ENCODE measurements at places on chromosomes 3 and 15.

- DNase-seq: no peak
These were observed 26.9 kb downstream of the TRIM69 start for GRCh38 chr15:44763187-44763586.

DNA sequence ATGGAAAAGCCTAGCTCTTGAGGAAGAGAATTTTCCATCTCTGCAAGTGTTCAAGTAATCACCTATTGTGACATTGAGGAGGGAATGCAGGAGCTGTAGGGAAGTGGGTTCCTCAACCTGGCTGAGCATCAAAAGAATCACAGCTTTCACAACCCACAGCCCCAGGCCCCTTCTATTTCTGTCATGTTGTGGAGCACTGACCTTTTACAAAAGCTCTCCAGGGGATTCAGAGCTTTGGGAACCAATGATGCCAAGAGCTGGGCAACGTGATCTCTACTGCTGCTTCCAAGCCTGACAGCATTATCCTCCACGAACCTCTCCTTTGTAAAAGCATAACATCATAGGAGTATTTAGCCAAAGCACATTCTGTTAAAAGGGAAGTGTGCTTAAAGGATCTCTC lies 231.1 kb downstream of the ADAMTS9 start:
- no peak for DNase-seq

- no peak for DNase-seq
These were observed 136.2 kb downstream of the EPHB1 start for GRCh38 chr3:134931045-134931785.

DNA sequence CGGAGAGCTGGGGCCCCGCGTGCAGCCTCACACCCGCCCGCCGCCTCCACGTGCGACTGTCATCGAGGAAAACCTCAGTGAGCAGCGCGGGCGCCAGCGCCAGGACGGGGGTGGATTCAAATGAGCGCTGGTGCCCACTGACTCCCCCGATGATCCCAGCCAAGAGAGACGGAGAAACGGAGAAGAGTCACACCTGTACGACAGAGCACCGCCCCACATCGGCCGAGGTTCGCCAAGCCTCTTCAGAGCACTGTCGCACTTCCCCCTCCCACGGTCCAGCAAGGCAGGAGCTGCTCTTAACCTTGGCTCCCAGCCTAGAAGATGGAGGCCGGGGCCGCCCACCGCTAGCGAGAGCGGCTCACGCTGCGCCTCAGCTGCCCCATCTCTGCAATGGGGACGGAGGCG lies 130.9 kb upstream of the IQSEC1 start:
- no peak for DNase-seq

DNA sequence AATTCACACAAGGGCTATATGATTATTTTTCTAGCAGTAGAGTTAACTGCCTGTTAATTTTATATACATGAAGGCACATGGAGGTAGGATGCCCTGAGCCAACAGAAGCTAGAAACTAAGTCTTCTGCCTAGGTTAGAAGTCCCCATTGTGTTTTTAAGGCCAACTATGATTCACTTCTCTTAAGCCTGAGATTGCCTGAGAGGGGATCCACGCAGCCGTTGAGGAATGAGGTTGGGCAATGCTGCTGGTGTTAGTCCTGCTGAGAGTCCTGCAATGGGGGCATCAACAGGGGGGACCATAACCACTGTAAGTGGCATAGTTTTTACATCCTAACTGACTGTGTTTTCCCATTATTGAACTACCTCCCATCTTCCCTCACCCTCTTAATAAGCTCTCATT lies 60.1 kb upstream of the PFN2 start:
- DNase-seq: no peak

GRCh38 chr3:195916291-195916690 lies 7.9 kb upstream of the TNK2 start:
- DNase-seq: no peak
